T-cell (primary cell): ENCODE measurements at places on chromosomes 6 and 20. TPM values are rescaled to one million over a fixed set of nuclear protein-coding genes. Genes with fewer than 3 reads are reported as not detected.

APOM gene
- 1.4 TPM for total RNA-seq

CCR6 gene
- total RNA-seq: 5.2 TPM

STX11 gene
- total RNA-seq: 10.7 TPM

RNF182 gene
- 0.18 TPM for total RNA-seq

COL9A3 gene
- 0.93 TPM for total RNA-seq

TBX18 gene
- total RNA-seq: not detected

FOXQ1 gene
- not detected for total RNA-seq

- no peaks in the 10 kb centered on the region for H3K36me3 ChIP-seq
- peaks cover 74% of the 10 kb centered on the region for H3K4me1 ChIP-seq
- no peak overlapping the region for H3K4me3 ChIP-seq
- H3K27me3 ChIP-seq: no peaks in the 10 kb centered on the region
Measured at GRCh38 chr20:35766843-35767242, 5.0 kb upstream of the PHF20 start.

- H3K4me1 ChIP-seq: peaks cover 13% of the 10 kb centered on the region
- peak; percentile 3 for DNase-seq
- peak overlapping the region; percentile 85 for H3K27ac ChIP-seq
- peak overlapping the region; percentile 20 for H3K4me3 ChIP-seq
- H3K36me3 ChIP-seq: no peaks in the 10 kb centered on the region
Measured at GRCh38 chr20:53642196-53643030, 48.8 kb upstream of the ZNF217 start.

DNA sequence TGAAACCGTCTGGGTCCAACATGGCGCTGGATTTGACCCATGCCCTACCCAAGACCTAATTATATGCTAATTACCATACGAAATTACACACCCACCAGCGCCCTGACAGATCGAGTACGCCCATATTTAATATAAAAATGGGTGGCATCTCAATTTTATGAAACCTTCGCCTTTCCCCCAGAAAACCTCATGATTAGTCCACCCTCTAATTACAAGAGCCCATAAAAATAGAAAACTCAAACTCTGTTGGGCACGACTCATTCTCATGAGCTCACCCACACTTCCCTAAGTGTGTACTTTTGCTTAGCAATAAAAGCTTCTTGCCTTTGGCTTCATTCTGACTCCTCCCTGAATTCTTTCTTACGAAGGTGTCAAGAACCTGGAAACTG lies 136.4 kb downstream of the OR2B2 start:
- H3K4me3 ChIP-seq: no peak overlapping the region
- no peaks in the 10 kb centered on the region for H3K27me3 ChIP-seq
- no peaks in the 10 kb centered on the region for H3K4me1 ChIP-seq
- no peak overlapping the region for H3K27ac ChIP-seq
- no peak for DNase-seq
- H3K36me3 ChIP-seq: no peaks in the 10 kb centered on the region

- no peak for DNase-seq
- H3K4me3 ChIP-seq: no peak overlapping the region
- H3K36me3 ChIP-seq: peaks cover 5% of the 10 kb centered on the region
- no peaks in the 10 kb centered on the region for H3K4me1 ChIP-seq
- H3K27me3 ChIP-seq: no peaks in the 10 kb centered on the region
Measured at GRCh38 chr6:144823131-144823530, 538.0 kb downstream of the UTRN start.

DNA sequence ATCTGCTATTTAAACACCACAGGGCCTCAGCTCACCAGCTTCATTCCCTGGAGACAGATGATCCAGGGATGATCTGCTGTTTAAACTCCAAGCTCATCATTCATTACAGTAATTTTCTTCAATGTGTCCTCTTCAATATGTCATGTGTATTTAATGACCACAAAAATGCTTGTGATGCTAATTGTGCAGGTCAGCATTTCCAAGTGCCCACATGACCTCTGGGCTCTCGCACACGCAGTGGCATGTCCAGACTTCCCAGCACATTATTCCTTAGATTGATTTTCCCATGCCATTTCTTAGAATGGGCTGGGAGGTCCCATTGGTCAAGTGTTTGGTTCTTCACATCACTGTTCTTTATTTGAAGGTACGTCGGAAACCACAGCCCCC lies 434.4 kb downstream of the HAO1 start:
- no peak for DNase-seq
- H3K36me3 ChIP-seq: no peaks in the 10 kb centered on the region
- H3K27ac ChIP-seq: no peak overlapping the region
- no peaks in the 10 kb centered on the region for H3K27me3 ChIP-seq
- H3K4me3 ChIP-seq: no peak overlapping the region

GRCh38 chr20:46946796-46947195 lies 52.2 kb downstream of the EYA2 start:
- no peak overlapping the region for H3K27ac ChIP-seq
- no peaks in the 10 kb centered on the region for H3K36me3 ChIP-seq
- peaks cover 12% of the 10 kb centered on the region for H3K27me3 ChIP-seq
- no peak for DNase-seq

GRCh38 chr20:23631981-23632710 lies 5.6 kb downstream of the CST3 start:
- DNase-seq: no peak
- no peaks in the 10 kb centered on the region for H3K36me3 ChIP-seq
- no peak overlapping the region for H3K4me3 ChIP-seq
- peaks cover 28% of the 10 kb centered on the region for H3K27me3 ChIP-seq
- H3K4me1 ChIP-seq: no peaks in the 10 kb centered on the region

GRCh38 chr6:156875062-156875461 lies 97.9 kb downstream of the ARID1B start:
- no peaks in the 10 kb centered on the region for H3K4me1 ChIP-seq
- no peak overlapping the region for H3K27ac ChIP-seq
- H3K27me3 ChIP-seq: no peaks in the 10 kb centered on the region

DNA sequence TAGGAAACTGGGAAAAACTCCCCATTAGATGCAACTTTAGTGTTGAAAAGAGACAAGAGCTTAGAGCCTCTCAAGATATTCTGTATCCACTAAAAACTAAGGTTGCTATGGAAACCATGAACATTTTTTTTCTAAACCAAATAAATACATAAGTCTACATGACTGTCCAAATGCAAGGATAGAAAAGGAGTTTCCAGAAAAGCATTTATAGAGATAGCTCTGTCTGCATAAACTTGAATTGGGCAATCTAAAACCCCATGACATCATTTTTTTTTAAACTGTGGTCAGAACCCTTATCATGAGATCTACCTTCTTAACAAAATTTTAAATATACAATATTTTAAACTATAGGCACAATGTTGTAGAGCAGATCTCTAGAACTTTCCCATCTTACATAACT lies 36.4 kb upstream of the FAM83B start:
- no peak overlapping the region for H3K27ac ChIP-seq
- no peaks in the 10 kb centered on the region for H3K4me1 ChIP-seq
- no peaks in the 10 kb centered on the region for H3K27me3 ChIP-seq
- H3K4me3 ChIP-seq: no peak overlapping the region
- no peaks in the 10 kb centered on the region for H3K36me3 ChIP-seq
- no peak for DNase-seq

DNA sequence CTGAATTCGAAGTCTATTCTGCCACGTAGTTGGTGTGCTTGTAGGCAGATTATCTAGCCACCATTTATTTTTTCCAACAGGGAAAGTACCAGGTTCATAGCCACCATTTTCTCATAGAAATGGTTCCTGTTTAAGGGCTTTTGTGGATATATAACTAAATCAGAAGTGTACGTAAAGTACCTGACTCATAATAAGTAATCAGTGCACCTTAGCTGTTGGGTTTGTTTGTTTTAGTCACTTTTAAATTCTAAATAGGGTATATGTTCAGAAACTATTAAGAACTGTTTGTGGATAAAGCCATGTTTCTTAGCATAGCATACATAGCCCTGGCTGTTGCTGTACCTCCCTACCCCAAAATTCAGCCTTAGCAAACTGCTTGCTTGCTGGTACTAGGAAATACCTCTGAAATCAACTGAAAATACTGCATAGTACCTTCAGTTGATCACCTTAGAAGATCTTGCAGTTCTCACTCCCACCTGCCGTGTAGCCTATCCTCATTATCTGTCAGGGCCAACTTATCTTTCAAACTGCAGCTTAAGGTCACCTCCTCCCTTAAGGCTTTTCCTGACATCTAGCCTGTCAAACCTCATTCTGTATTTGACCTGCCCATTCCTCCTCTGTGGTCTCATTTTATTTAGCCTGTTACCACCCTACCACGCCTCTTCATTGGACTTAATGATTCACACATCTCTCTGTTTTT lies 44.6 kb upstream of the COL10A1 start:
- H3K27me3 ChIP-seq: no peaks in the 10 kb centered on the region
- no peak overlapping the region for H3K4me3 ChIP-seq
- H3K36me3 ChIP-seq: no peaks in the 10 kb centered on the region
- DNase-seq: no peak
- no peaks in the 10 kb centered on the region for H3K4me1 ChIP-seq
- no peak overlapping the region for H3K27ac ChIP-seq

GRCh38 chr6:5438922-5439584 lies 177.7 kb downstream of the FARS2 start:
- H3K27me3 ChIP-seq: no peaks in the 10 kb centered on the region
- no peaks in the 10 kb centered on the region for H3K4me1 ChIP-seq
- no peaks in the 10 kb centered on the region for H3K36me3 ChIP-seq
- no peak for DNase-seq
- H3K27ac ChIP-seq: no peak overlapping the region

GRCh38 chr20:40686434-40686882 lies 2.6 kb downstream of the MAFB start:
- H3K27ac ChIP-seq: no peak overlapping the region
- H3K36me3 ChIP-seq: no peaks in the 10 kb centered on the region
- H3K4me3 ChIP-seq: no peak overlapping the region

- no peak overlapping the region for H3K4me3 ChIP-seq
- H3K27me3 ChIP-seq: no peaks in the 10 kb centered on the region
- no peaks in the 10 kb centered on the region for H3K36me3 ChIP-seq
- DNase-seq: peak; percentile 7
- no peak overlapping the region for H3K27ac ChIP-seq
Measured at GRCh38 chr6:5786969-5787720, 219.6 kb downstream of the NRN1 start.
